ENCODE measurements at places on chromosomes 3 and 15.
A peak's percentile ranks its signal among the peaks of the same experiment; 100 is the strongest.

- DNase-seq = no peak
These were observed 45.0 kb upstream of the CD96 start for GRCh38 chr3:111496894-111497559.

GRCh38 chr3:46717447-46718231 lies at the start of gene PRSS50:
Gene PRSS50, minus strand, starts transcription at chr3:46717869. Its CDS starts 45 bp downstream, at chr3:46717824.
- peak; percentile 18 for DNase-seq

DNA sequence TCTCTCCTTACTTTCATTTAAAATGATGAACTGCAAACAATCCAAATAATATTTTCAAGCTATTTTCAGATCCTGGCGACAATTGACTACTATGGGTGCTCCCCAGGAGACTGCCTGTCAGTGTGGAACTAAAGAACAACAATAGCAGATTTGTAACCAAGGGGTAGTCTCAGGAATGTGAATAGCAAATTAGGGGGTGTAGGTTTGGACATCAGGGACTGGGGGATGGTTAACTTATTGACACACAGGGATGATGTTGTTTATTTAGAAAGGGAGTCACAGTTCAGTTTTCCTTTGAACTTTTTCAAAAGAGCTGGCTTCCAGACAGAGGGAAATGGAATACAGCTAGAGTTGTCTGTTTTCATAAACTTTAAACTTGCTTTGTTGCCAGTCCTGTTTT lies 229.8 kb downstream of the LRTM1 start:
- DNase-seq = no peak

- DNase-seq = no peak
These were observed 2.3 kb downstream of the TTC23 start for GRCh38 chr15:99247062-99247461.
